CD14-positive monocyte (primary cell): ENCODE measurements at places on chromosomes 4 and X.

- DNase-seq: no peak
Measured at GRCh38 chr4:33162122-33162521, 2442.0 kb downstream of the PCDH7 start.

GRCh38 chr4:82770607-82771006, 28.0 kb downstream of the SCD5 start:
- DNase-seq: no peak

GRCh38 chrX:103376118-103376978, at the start of gene BEX3:
Gene BEX3 (plus strand): TSS chrX:103376538. CDS start chrX:103377522, 984 bp downstream.
- peak; percentile 17 for DNase-seq

- DNase-seq: no peak
Measured at GRCh38 chr4:129994715-129995114, 898.8 kb downstream of the C4orf33 start.

GRCh38 chrX:19698691-19699090, 183.4 kb upstream of the MAP3K15 start:
- DNase-seq: no peak

DNA sequence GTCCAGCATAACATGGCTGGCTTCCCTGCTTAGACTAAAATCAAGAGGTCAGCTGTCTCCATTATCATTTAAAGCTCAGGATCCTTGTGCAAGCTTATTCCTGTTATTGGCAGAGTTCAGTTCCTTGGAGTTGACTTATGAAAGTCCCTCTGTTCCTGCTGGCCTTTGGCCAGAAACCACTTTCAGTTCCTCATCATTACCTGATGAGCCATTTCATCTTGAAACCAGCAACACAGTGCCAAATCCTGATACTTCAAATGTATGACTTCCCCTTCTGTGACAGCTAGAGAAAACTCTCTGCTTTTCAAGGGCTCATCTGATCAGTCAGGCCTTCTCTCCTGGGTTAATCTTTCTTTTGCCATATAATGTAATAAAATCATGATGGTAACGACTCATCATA, 110.6 kb upstream of the FSTL5 start:
- peak; percentile 75 for DNase-seq

DNA sequence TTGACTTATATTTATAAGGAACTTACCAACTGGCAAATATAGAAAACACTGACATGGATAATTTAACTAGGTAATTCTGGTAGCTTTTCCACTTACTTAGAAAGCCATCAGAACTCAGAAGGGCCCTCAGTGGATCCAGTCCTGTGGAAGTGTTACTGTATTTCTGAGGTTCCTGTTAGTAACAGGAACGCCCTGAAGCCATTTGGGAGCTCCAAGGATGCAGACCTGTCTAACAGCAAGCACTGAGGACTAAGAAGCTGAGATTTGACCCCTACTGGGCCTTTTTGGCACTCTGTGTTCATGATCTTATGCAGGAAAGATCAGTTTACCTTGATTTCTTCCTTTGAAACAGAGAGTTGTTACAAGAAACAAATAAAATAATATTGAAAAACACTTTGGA, 46.0 kb upstream of the TLL1 start:
- DNase-seq: no peak

DNA sequence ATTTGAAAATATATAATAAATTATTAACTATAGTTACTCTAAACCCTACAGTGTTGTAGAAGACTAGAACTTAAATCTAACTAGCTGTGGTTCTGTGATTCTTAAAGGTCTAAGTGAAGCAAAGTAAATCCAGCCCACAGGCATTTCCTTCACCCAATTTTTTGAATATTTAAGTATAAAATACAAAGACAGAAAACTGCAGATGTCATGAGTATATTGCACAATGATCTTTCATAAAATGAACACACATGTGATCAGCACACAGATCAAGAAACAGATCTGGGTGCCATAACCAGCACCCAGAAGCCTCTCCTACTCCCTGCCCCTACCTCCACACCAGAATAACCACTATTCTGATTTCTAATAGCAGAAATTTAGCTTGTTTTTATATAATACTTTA, 82.9 kb downstream of the CAMK2D start:
- no peak for DNase-seq

DNA sequence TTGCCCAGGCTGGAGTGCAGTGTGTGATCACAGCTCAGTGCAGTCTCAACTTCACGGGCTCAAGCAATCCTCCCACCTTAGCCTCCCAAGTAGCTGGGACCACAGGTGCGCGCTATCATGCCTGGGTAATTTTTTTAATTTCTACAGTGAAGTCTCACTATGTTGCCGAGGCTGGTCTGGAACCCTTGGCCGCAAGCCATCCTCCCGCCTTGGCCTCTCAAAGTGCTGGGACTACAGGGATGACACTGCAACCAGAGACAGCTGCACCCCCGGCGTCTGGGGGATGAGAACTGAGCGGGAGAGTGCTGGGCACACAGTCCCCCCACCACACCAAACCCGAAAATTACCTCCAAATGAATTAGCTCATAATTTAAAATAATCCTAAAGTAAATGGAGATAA, 33.1 kb upstream of the GTPBP6 start:
- DNase-seq: no peak

GRCh38 chr4:22091352-22091717, 142.8 kb upstream of the KCNIP4 start:
- no peak for DNase-seq

DNA sequence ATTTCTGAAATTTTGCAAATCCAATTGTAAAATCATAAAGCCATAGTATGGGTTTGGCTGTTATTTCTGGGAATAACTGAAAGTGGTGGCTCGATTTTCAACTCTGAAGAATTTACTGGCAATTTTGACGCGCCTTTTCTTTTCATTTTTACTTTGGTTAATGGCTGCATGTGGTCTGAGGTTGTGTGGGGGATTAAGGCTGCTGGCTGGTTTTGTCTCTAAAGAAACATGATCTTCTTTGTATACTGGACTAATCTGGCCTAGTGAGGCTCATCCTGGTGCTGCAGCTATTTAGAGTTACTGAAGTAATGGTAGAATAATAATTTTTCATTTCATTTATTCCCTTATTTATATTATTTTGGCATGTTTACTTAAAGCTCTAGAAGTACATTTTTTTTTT, 164.0 kb downstream of the RNF150 start:
- DNase-seq: no peak

DNA sequence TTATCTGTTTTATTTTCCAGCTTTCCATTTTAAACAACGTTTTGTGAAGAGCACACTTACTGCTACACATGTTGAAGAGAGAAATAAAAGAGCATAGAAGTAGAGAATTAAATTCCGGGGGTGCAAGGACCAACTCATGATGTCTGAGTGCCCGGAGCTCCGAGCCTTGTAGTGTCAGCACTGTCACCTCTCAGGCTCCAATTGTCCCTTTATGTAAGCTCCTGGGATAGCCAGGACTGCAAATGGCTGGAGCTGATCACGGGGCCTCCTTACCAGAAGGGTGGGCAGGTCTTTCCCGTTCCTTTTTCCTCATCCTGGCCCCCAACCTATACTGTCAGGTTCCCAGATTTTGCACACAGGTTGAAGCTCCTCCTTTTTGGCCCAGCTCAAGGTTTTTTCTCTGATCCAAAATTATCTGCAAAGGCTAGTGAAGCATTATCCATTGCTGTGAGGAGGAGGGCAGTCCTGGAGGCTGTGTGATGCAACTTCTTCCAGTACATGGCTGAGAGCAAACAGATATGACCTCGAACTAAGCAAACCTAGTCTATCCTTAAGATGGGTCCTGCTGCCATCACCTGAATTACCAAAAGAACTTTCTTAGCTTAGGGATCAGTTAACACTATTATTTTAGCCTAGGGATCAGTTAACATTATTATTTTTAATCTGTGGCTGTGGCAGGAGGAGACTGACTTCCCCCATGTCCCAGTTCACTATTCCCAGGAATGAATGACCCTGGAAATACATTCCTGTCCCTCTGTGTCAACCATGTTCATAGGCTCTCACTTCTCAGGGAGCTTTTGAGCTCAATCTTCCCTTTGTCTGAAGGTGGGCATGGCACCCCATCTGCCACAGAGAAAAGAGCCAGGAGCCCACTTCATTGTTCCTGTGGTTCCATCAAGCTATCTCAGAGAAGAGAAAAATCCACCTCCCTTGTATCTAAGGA, at the start of gene FGG:
TSS of gene FGG (minus strand) at position 185 of the 943 bp plus-strand sequence. CDS start at position 138, 47 bp downstream.
- DNase-seq: no peak

DNA sequence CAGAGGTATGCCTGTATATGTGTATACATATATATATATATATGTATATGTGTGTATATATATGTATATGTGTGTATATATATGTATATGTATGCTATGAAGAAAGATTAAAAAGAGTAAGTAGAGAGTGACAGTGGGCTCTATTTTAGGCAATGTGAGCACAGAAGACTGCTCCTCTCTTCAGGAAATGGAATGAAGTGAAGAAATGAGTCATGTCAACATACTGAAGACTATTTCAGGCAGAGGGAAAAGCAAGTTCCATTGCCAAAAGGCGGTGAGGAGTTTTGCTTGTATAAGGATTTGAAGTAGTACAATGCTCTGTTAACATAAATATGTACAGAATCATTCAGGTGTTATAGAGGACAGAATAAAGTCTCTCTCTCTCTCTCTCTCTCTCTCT, 773.2 kb upstream of the FTHL17 start:
- DNase-seq: no peak

DNA sequence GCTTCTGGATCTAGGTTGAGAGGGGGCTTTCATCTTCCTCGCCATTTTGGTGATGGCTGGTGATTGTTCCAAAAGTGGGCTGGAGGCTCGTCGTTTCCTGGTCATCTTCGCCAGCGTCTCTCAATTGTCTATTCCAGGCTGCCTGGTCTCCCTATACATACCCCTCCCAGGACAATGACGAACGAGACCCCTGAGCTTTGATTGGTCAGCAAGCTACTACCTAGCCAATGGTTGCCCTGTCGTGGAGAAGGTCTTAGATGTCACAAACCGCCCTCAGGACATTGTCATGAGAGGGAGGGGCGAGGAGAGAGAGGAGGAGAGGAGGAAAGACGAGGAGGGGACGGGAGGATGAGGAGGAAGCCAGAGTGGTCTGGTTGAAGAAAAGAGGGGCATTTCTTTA, 7.7 kb upstream of the MAGEA4 start:
- DNase-seq: no peak

- no peak for DNase-seq
Measured at GRCh38 chr4:183801457-183802165, 103.5 kb upstream of the STOX2 start.

DNA sequence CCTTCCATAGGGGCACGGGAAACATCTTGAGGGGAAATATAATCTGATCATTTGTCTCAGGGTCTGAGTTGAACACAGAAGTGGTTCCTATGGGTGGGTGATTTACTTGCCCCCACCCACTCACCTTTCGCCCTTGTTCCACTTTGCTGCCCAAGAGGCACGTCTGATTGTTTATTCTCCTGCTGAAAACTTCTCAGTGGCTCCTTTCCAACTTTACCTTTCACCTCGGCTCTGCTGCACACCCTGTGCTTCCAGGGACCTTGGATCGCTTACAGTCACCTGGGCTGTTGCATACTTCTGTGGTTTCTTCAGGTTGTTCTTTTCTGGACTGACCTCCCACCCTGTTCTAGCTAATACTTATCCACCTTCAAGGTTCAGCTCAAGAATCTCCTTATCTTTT, 213.4 kb upstream of the JADE1 start:
- DNase-seq: no peak

DNA sequence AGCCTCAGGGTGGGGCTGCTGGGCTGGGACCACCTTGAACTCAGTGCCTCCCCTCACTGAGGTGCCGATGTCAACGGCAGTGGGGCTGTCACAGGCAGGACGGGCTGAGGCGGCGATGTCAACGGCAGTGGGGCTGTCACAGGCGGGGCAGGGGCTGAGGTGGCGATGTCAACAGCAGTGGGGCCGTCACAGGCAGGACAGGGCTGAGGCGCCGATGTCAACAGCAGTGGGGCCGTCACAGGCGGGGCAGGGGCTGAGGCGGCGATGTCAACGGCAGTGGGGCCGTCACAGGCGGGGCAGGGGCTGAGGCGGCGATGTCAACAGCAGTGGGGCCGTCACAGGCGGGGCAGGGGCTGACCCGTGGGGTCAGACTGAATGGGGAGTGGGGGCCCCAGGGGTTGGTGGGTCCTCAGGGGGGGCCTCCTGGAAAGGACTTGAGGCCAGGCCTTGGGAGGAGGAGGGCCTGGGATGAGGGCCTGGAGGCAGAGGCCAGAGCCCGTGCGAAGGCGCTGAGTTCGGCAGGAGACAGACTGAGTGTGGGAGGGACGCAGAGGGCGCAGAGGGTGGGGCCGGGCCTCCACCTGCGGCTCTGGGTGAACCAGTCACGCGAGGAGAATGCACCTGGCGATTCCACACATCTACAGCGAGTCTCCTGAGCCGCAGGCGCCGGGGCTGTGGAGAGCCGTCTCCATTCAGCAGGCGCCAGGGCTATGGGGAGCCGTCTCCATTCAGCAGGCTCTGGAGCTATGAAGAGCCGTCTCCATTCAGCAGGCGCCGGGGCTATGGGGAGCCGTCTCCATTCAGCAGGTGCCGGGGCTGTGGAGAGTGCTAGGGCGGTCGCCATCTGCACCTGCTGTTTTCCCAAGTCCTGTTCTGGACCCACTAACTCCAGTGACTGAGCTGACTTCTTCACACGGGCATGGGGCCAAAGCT, 22.9 kb downstream of the ATP5ME start:
- DNase-seq: no peak

DNA sequence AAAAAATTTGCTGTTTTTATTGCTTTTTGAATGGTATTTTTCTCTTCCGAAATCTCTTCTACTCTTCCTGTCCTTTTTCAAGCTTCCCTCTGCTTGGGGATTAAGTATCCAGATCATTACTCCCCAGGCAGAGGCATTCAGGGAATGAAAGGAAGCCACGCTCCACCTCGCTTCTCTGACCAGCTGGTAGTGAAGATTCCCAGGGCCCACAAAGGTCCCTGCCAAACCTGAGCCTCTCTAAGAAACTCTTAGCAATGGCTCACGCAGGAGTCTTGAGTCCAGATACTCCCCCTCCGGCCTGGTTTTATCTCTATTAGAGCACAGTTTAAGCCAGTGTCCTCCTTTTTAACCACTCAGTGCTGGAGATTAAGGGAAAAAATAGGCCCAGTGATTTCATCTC, 51.4 kb upstream of the SOD3 start:
- no peak for DNase-seq

GRCh38 chrX:30781711-30782444, 107.2 kb downstream of the TAB3 start:
- DNase-seq: no peak

DNA sequence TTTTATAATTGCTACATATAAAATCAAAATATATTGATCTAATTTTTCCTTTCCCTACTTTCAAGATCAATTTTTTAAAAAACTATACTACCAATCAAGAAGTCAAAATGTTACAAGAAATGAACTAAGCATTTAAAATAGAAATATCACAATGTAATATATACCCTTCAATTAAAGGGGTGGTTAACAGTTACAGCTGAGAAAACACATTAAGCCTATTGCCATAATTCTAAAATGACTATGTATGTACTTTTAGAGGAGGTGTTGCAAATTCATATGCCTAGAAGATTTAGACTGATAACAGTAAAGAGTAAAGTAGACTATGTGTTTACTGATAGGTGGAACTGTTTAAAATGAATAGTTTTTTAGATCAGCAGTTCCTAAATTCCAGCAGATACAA, 3.7 kb downstream of the NUP54 start:
- DNase-seq: no peak
